Stimulated activated CD4-positive, alpha-beta T cell treated with anti-CD3 and anti-CD28 coated beads, Interleukin-2, amount 100 ng/mL, for 4 hours (primary cell): ENCODE measurements at places on chromosomes 12 and 14.

- DNase-seq: no peak
Measured at GRCh38 chr12:57299514-57300016, 48.6 kb upstream of the STAC3 start.

DNA sequence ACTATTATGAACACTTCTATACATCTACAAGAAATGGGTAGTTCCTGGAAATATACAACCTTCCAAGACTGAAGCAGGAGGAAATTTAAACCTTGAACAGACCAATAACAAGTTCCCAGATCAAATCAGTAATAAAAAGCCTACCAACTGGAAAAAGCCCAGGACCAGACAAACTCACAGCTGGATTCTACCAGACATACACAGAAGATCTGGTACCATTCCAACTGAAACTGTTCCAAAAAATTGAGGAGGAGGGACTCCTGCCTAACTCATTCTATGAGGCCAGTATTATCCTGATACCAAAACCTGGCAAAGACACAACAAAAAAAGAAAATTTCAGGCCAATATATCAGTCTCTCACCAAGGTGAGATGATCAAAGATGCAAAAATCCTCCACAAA is 189.4 kb downstream of the RPS29 start:
- DNase-seq: no peak

DNA sequence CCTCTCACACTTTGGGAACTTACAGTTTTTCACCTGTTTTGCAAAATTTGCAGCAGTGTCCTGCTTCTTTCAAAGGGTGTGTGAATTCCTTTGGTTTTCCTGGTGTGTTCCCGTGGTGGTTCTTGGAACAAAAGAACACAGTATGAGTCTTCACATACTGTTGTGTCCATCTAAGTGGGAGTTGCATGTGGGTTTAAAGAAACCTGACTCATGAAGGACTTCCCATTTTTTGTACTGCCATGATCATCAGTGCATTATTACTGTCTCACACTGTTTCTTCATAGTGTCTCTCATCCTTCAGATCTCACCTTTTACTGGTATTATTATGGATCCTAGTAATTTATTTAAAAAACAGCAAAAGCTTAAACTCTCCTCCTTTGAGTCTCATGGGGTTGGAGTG is 3.8 kb upstream of the GZMH start:
- DNase-seq: no peak

DNA sequence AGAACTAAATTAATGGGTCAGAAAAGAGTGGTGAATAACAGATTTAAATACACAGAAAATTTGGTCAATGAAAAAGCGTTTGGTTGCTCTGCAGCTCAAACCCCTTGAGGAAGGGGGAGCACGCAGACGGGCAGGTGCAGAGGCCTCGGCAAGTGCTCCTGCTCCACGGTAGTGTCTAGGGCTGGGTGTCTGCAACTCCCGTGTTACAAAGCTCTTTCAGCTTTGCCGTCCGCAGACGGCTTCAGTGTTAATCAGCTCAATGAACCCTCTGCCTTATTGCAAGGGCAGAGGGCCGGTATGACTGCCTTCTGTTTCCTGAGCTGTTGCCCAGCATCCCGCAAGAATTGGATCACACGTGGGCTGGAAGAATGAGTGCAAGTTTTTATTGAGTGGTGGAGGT is 125.7 kb upstream of the TRHDE start:
- DNase-seq: no peak

DNA sequence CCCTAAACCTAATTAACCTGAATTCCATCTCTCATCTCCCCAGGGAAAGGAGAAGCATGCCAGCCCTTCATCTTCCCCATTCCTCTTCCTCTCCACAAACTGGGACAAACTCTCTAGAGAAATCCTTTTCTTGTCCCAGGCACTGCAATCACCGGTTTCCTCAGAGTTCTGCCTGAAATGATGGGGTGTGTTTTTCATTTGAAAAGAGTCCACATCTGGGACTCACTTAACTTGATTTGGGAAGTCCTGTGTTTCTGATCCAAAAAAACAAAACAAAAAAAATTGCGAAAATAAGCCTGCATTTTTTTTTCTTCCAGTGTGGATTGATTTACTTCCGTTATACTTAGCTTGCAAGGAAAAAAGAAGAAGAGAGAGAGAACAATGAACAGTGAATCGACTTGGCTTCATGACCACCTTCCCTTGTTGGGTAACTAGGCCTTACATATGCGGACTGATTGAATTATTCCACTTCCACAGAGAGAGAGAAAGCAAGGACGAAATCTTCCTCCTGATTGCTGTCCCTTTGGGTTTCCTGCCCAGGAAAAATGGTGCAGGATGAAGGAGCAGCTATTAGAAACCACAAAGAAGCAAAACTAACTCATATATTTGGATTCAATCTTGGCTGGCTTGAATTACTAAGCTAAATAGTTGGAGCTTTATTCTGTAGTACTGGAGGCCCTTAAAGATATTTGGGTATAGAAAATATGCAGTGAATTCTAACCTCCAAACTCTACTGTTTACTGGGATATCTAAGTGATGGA is 506.2 kb upstream of the TBX3 start:
- DNase-seq: no peak

GRCh38 chr12:67477681-67478265 is 170.8 kb upstream of the DYRK2 start:
- no peak for DNase-seq
